ENCODE measurements at places on chromosomes 6 and 20. TPM values are rescaled to one million over a fixed set of nuclear protein-coding genes. Genes with fewer than 3 reads are reported as not detected.

Gene DYNLT2
- 0.61 TPM for total RNA-seq

Gene FOXS1
- not detected for total RNA-seq

Gene RALGAPA2
- 8.6 TPM for total RNA-seq

Gene CARMIL1
- total RNA-seq, result 20.9 TPM

Gene MARCKS
- 342 TPM for total RNA-seq

Gene DSTN
- 434 TPM for total RNA-seq

Gene DDAH2
- 62.3 TPM for total RNA-seq

Gene CDSN
- total RNA-seq, result not detected

Gene CEP250
- total RNA-seq, result 35.7 TPM

All from hair follicle dermal papilla cell (primary cell).